CD4-positive, alpha-beta memory T cell (primary cell): ENCODE measurements at places on chromosomes 1 and 21. TPM values are rescaled to one million over a fixed set of nuclear protein-coding genes. Genes with fewer than 3 reads are reported as not detected.

GRCh38 chr1:11961230-11961629, 19.0 kb upstream of the MFN2 start:
- H3K27ac ChIP-seq: no peak overlapping the region
- no peak for DNase-seq
- no peak overlapping the region for H3K4me3 ChIP-seq
- no peaks in the 10 kb centered on the region for H3K4me1 ChIP-seq
- no peaks in the 10 kb centered on the region for H3K27me3 ChIP-seq
- H3K36me3 ChIP-seq: no peaks in the 10 kb centered on the region

DNA sequence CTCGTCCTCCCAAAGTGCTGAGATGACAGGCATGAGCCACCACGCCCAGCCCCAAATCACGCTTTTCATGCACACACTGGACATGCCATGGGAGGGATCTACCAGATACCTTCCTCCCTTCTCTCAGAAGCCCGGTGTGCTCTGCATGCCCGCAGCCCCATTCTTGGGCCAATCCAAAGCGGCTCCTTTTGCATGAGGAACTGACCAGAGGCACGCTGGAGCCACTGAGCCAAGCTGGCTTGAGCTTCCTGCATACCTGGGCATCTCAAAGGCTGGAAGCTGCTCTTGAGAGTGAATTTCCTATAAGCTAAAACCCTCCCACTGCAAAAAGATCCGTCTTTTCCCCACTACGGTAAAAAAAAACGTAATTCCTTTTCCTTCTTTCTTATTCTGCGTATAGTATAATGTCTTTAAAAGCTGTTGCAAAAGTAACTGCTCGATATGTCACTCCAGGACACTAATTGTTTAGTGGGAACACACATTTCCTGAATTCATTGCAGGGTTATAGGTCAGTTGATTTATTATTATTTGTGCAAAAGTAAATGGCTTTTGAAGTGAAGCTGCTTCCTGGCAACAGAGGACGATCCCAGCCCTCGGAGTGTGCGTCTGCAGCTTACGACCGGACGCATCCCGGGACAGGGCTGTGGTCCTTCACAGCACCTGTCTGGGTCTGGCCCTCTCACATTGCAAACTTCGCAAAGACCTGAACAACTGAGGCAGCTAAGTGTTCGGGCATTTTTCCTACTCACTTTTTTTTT, 61.8 kb upstream of the ETS2 start:
- H3K36me3 ChIP-seq: no peaks in the 10 kb centered on the region
- H3K4me3 ChIP-seq: no peak overlapping the region
- no peaks in the 10 kb centered on the region for H3K27me3 ChIP-seq
- no peak for DNase-seq

PRKAA2 gene
- total RNA-seq: not detected

- H3K4me3 ChIP-seq: no peak overlapping the region
- DNase-seq: no peak
- H3K4me1 ChIP-seq: no peaks in the 10 kb centered on the region
- H3K36me3 ChIP-seq: no peaks in the 10 kb centered on the region
These were observed 911.1 kb downstream of the TTLL7 start for GRCh38 chr1:83087851-83088250.
